ENCODE measurements at places on chromosomes 16 and 17. TPM values are rescaled to one million over a fixed set of nuclear protein-coding genes. Genes with fewer than 3 reads are reported as not detected.

- DNase-seq, result peak; percentile 11
Observed at GRCh38 chr17:17682293-17682736, 1.1 kb downstream of the RAI1 start.

- no peak for DNase-seq
Observed at GRCh38 chr17:79740413-79740812, 9.7 kb downstream of the ENPP7 start.

- DNase-seq, result no peak
Observed at GRCh38 chr16:66293207-66293735, 73.2 kb upstream of the CDH5 start.

GRCh38 chr16:27436921-27437650 is 35.1 kb downstream of the IL21R start:
- DNase-seq, result no peak

DNA sequence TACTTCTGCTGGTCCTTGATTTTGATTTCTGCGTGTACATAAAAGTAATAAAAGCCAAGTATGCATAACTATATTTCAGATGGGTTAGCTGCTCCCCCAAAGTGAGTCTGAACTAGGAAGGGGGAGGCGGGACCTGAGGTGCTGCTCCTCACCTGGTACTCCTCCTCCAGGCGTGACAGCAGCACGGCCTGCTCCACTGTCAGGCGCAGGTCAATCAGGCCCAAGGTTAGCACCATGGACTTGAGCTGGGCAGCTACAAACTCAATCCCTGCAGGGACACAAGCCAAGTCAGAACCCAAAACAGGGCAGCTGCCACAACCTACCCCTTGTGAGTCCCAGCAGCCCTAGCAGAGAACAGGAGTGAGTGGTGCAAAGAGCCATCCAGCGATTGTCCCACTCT is 18.0 kb downstream of the ATPAF2 start:
- no peak for DNase-seq

DNA sequence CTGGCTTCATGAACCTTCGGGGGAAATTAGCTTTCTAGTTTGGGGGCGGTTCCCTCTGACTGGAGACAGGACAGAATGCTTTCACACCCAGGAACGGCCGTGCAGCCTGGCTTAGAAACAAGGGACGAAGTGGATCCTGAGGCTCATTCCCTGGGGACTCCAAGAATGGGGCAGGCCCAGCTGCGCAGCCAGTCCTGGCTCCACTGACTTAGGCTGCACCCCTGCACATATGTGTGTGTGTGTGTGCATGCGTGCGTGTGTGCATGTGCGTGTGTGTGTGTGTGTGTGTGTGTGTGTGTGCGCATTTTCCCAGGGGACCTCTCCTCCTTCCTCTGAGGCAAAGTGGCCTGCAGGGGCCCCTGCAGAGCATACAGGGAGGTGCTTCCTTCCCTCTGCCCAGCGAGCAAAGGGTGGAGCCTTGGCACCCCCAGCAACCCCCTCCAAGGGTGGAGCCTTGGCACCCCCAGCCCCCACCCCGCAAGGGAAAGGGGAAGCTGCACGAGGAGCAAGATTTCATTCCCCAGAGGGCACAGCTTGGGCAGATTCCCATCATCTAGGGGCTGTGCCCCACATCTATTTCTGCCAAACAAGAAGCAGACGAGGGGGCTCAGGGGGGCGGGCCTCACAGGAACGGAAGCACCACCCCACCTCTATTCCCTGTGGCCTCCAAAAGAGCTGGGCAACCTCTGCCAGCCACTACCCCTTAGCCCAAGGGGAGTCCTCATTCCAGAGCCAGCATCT is 97.6 kb upstream of the CBX4 start:
- no peak for DNase-seq

- no peak for DNase-seq
Observed at GRCh38 chr16:14193316-14193871, 122.3 kb downstream of the MRTFB start.

GRCh38 chr16:4075534-4075933 is 40.7 kb downstream of the ADCY9 start:
- DNase-seq, result no peak

CPSF4L gene
- total RNA-seq, result not detected

CHCT1 gene
- total RNA-seq, result not detected

HBM gene
- total RNA-seq, result not detected

NOTUM gene
- total RNA-seq, result 0.29 TPM

MEIOC gene
- total RNA-seq, result not detected
